ENCODE measurements at places on chromosomes 1 and 21.

DNA sequence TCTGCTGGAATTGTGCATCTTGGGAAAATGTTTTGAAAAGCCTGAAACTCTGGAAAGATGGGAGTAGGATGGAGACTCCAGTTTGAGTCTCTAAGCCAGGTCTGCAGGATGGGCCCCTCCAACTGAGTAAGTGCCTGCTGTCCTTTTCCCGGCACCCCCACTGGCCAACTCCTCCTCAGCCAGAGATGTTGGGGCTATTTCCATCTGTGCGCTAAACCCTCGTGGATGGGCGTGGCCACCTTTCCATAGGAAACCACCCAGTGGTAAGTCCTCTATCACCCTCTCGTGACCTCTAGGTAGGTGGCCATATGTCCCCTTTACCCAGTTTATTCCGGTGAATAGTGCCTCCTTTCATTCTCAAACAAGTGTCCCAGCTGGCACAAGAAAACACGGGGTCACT lies 250.9 kb downstream of the TOMM20 start:
- no peak for DNase-seq

DNA sequence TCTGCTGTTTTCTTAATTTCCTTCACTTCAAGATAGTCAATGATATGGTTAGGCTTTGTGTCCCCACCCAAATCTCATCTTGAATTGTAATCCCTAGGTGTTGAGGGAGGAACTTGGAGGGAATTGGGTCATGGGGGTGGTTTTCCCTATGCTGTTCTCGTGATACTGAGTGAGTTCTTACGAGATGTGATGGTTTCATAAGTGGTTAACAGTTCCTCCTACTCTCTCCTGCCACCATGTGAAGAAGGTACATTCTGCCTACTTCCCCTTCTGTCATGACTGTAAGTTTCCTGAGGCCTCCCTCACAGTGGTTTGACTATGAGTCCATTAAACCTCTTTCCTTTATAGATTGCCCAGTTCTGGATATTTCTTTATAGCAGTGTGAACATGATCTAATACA lies 74.0 kb upstream of the SAMSN1 start:
- no peak for DNase-seq

DNA sequence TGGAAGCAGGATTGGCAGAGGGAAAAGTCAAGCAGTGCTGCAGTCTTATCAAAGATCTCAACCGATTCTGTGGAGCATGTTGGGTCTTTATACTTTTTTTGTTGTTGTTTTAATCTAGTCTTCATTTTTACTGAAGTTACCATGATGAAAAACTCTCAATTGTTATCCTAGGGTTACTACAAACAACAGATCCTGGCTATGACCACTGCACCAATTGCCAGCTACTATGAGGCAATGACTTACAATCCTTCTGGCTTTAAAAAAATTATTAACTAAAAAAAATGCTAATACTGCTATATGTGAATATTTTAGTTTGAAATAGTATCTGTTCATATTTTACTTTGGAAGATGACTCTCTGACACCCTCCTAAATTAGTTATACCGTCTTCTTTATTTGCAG lies 145.9 kb downstream of the CNIH3 start:
- DNase-seq, result no peak

DNA sequence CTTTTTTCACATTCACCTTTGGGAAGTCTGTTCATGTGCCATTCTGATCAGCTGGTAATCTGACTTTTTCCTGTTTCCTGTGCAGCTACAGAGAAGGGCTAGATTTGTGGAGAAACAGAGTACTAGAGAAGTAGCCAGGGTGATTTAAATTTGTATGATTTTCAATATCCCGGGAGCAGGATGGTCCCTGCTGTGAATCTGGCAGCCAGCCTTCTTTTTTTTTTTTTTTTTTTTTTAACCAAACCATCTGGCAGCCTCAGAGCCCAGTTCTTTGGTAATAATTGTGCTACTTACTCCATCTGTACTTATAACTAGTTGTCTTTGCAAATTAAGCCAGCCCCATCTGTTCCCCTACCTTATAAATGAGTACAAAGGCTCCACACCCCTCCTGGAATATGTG lies 248.6 kb upstream of the DEPDC1 start:
- no peak for DNase-seq

DNA sequence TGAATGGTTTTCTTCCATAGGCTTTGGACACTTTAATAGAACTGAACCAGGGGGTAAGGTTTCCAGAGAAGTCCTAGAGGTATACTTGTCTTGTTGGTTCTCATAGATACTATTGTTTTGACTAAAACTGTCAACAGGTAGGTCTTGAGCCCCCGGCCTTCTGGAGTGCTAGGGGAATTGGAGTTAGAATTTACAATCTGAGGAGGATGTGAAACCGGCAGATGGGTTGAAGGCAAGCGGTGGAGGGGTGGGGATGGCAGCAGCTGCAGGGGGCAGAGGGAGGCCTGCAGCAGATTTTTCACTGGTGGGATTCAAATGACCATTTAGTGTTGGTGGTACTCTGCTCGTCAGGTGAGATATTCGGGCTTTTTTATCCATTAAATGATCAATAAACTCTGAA lies 4.3 kb upstream of the CD1D start:
- no peak for DNase-seq

Data from HT-29 (cell line).